Activated CD4-positive, alpha-beta T cell treated with anti-CD3 and anti-CD28 coated beads, Interleukin-2, amount 10 ng/mL, durations not matched to agents 7 days and 5 days (primary cell): ENCODE measurements at places on chromosomes 12 and 14.
A peak's percentile ranks its signal among the peaks of the same experiment; 100 is the strongest.

- DNase-seq = no peak
Observed at GRCh38 chr12:58633479-58633878, 286.8 kb downstream of the LRIG3 start.

GRCh38 chr12:97503073-97503855 lies 40.7 kb downstream of the RMST start:
- DNase-seq = no peak

DNA sequence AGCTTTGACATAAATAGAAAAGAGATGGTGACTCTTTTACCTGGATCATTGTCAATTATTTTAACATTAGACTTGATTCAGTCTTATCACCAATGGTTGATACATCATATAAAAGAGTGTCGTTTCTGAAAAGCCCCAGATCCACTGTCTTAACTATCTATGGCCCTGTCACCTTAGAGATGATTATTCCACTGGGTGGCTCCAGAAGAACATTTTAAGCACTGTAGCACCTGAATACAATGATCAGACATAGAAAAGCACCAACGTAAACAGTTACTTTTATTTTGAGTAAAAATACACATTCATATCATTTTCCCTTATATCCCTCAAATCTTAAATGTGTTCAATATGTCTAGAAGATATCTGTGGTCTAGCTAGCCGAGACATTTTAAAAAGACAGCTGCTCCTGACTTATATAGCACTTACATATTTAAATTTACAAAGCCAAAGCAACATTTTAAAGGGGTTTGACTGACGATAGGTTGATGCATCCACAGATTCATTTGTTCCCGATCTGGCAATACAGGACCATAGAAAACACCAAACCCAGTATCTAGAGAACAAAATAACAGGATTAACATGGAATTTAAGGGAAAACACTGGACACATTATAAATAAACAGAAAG lies 32.9 kb downstream of the TSPAN8 start:
- DNase-seq = no peak

DNA sequence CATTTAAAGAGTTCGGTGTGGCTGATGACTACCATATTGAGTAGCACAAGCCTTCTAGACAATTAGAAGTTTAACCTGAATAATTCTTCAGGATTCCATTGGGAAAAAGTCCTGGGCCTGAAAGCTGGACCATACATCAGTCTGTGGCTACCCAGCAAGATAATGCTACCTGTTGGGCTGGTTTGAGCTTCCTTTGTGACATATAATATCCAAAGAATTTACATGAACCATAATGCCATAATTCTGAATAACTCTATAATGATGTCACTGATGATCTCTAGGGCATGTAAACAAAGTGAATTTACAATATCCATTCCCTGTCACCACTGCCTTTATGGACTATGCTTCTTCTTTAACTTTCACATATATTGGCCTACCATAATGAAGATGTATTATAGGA lies 3.8 kb upstream of the YBX3 start:
- no peak for DNase-seq

DNA sequence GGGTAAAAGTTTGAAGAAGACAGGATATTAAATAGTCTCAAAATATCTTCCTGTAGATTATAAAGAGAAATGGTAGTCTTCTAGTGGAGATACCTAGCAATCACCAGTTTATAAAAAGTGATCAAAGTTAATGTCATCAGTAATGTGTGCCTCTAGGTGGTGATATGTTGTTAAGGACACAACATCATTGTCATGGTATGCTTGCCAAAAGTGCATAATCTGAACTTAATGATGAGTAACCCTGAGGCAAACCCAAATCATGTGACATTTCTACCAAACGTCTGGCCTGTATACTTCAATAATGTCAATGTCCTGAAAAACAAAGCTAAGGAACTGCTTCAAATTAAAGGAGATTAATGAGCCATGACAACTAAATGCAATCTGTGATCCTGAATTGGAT lies 214.7 kb downstream of the PHLDA1 start:
- DNase-seq = no peak

GRCh38 chr12:25328072-25328712 lies 77.5 kb upstream of the KRAS start:
- no peak for DNase-seq

- no peak for DNase-seq
Observed at GRCh38 chr12:75432924-75433323, 42.0 kb downstream of the GLIPR1L2 start.

GRCh38 chr14:54094765-54095164 lies 138.1 kb upstream of the BMP4 start:
- no peak for DNase-seq

- no peak for DNase-seq
Observed at GRCh38 chr12:30573145-30573544, 122.5 kb downstream of the IPO8 start.

DNA sequence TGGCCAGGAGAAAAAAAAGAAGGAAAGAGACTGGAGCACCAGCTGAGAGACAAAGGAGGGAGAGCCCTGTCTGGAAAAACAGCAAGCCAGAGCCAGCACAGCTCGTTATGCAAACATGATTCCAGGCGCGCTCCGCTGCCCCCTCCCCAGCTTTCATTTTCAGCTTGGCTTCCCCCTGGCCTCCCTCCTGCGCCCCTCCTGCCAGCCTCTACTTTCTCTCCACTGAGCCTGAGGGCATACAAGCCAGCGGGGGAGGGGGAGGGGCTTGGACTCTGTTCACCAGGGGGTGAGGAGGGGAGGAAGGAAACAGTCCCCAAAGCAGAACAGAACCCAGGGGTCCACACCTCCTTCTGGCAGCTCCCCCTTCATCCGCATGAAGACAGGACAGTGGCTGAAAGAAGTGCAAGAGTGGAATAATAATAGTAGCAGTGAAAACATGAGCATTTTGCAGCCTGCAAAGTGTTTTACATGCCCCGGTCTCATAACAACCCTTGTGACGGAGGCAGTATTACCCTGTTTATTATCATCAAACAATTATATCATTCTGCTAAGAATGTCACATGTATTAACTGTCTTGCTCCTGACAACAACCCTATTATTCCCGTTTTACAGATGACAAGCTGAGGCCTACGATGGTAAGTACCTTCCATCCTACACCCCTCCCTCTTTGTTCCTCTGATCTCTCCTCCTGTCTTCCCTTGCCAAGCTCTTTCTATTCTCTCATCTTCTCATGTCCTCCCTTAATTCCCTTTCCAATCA lies 24.2 kb downstream of the SMUG1 start:
- no peak for DNase-seq

GRCh38 chr12:104689635-104690034 lies 232.9 kb downstream of the CHST11 start:
- no peak for DNase-seq

GRCh38 chr12:57852620-57853500 lies 6.3 kb upstream of the CTDSP2 start:
- DNase-seq = no peak

DNA sequence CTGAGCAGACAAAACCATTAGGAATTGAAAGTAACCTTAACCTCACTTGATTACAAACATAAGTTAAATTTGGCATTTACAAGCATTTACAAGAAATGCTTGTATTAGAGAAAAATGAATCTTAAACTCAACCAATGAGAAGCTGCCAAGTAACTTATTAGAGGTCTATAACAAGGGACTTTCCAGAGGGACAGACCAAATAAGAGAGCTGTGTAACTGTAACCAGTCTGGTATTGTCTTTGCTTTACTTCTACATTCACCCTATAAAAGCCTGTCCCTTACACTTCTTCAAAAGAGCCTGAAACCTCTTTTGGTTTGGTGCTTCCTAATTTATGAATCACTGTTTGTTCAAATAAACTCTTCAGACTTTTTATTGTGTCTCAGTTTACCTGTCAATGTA lies 450.0 kb upstream of the FAR2 start:
- no peak for DNase-seq

- no peak for DNase-seq
Observed at GRCh38 chr14:61753631-61754030, 8.6 kb upstream of the SNAPC1 start.

DNA sequence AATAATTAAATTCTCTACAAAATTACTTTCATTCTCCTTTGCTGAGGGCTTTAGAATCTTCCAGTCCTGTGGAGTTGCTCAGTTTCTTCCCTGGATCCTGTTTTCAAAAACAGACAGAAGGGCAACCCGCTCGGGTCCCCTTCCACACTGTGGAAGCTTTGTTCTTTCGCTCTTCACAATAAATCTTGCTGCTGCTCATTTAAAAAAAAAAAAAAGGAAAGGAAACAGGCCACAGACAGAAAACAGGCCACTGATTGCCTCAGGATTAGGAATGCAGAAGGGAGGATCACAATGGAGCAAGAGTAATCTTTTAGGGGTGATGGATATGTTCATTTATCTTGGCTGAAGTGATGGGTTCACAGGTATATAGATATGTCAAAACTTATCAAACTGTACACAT lies 29.5 kb upstream of the HIGD1C start:
- no peak for DNase-seq

DNA sequence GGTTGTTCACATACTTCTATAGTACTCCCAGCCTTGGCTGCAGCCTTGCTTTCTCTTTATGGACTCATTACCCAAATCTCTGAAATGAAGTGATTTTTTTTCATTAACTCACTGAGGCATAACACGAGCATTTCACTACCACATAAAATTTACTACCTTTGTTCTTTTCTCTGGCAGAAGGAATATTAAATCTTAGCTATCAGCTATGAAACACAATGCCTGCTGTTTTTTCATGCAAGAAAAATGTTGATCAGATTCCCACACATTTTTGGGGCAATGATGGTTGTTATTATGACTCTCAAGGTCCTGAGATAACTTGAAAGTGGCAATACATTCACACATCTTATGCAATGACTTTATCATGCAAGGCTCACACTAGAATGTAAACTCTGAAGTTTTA lies 225.3 kb upstream of the ATP2B1 start:
- no peak for DNase-seq

GRCh38 chr14:104794099-104794498 lies 1.4 kb downstream of the AKT1 start:
- peak; percentile 45 for DNase-seq

DNA sequence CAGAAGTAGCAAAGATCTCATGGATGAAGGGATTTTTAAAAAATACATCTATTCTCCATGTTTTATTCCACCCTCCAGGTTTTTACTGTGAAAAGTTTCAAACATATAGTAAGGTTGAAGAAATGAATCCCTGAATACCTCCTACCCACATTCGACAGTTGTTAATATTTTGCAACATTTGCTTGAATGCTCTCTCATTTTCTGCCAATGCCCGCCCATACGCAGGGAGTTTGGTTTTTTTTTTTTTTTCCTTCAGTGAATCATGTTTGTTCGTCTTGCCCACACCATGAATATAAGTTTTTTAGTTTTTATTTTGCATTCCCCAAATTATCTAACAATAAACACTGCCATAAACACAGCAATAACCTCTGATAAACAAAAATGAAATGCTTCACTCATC lies 82.9 kb downstream of the MAP1LC3B2 start:
- DNase-seq = no peak

DNA sequence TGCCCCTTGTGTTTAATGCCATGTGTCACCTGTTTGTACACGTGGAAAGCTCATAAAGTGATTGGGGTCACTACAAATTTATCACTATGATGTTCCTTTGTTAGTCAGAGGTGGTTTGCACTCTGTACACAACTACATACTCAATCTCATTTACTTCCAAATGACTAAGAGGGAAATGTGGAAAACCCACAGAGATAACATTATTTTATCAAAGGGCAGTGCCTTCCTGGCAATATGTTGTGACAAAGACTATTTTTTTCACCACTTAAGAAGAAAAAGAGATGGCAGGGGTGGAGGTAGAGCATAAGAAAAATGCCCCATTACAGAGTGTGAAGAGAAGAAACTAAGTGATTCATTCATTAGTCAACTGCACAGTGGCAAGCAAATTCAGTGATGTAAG lies 1064.1 kb upstream of the FLRT2 start:
- no peak for DNase-seq

GRCh38 chr12:15584366-15585041 lies 204.7 kb downstream of the EPS8 start:
- peak; percentile 62 for DNase-seq

GRCh38 chr14:104794993-104795780 lies at the start of gene AKT1:
AKT1 (minus strand) TSS chr14:104795748; CDS start chr14:104792643, 3,105 bp downstream.
- peak; percentile 28 for DNase-seq

GRCh38 chr14:91245029-91245428 lies 525 bp upstream of the GPR68 start:
- DNase-seq = peak; percentile 87
